HFFc6 (cell line): ENCODE measurements at places on chromosomes 2 and 18.

DNA sequence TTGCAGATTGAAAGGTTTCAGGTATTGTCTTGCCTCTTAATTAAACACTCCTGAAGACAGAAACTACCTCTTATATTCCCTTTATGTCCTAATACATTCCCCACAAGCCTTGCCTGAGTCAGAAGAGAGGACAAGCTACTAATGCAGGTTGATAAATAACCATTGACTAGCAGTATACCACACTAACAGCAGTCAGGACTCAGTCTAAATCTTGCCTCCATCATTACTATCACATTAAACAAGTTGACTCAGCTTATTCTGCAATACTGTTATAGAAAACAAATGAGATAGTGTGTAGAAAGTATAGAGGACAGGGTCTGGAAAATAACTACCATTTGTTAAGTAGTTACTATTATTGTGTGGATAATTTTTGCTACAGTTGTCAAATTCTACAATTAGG, 63.8 kb downstream of the TTC21B start:
- no peak for DNase-seq

DNA sequence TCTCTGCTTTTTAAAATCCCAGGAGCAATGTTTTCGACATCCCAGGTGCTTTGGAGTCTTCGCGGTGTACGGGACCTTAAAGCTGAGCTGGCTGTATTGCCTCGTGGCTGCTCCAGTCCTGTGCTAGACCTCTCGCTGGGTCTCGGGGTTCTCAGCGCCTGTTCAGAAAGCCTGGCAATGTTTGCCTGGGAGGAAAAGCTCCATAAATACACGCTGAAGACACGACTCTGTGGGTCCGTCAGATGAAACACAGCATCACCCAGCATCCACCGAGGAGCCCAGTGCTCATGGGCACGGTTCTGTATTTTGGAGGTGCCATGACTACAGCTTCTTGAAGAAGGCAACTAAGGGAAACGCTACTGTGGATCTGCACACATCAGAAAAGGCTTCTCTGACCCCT, 21.6 kb downstream of the MBP start:
- no peak for DNase-seq

DNA sequence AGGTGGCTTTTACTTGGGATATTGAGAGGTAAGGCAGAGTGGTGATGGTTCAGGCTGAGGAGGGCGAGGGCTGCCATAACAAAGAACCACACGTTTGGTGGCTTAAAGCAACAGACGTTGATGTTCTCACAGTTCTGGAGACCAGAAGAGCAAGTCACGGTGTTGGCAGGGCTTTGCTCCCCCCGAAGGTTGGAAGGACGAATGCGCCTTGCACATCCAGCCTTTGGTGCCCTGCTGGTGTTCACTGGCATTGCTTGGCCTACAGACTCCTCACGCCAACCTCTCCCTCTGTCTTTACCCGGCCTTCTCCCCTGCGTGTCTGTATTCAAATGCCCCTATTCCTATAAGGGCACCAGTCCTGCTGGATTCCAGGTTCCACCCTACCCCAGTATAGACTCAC, 125.4 kb downstream of the TPO start:
- peak; percentile 57 for DNase-seq

- DNase-seq: no peak
Observed at GRCh38 chr2:45899926-45900325, 248.5 kb downstream of the PRKCE start.

DNA sequence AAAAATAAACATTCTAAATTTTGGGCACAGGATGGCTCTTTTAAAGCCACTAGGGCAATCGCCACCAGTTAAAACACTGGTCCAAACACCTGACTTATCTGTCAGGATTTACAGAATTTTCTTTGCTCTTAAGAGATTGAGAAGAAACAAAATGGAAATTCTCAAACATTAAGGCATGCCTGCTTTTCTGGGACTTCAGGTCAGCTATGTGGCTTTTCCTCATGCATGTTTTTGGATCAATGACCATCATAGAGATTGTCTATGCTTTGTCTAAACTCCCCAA, 112.7 kb downstream of the SMAD2 start:
- no peak for DNase-seq

DNA sequence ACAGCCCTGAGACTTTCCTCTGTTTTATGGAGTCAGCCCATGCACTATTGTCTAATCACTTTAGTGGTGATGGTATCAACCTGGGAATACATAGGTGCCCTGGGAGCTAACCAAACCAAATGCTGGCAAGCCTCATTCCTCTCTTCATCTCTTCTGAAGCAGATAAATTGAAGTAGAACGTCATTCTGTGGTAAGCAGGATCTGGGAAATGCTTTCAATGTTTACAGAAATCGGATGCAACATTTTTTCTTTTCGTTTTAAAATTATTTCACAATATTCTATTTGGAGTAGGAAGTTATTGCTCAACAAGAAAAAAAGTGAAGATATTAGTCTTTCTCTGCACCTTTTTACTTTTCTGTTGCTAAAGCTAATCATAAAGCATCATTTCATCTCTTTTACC, 114.2 kb downstream of the RBMS1 start:
- peak; percentile 69 for DNase-seq

GRCh38 chr2:127125821-127126220, 18.9 kb upstream of the BIN1 start:
- DNase-seq: no peak

- no peak for DNase-seq
Observed at GRCh38 chr18:7616661-7617060, 49.5 kb downstream of the PTPRM start.

GRCh38 chr2:24830786-24831185, 37.6 kb downstream of the CENPO start:
- DNase-seq: no peak

DNA sequence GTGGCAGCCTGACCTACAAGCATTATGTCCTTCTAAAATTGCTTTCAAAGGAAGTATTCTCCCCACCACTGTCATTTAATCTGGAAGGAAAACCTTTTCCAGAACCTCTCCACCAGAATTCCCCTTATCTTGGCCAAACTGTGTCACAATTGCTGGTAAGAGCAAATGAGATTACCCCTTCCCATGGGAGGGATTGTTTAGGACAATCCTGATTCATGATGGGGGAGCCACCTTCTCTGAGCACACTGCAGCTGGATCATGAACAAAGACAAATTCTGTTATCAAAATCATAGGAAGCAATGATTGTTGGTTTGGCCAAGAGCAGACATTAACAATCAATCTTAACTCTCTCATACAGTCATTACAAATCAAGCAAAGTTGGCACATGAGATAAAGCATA, 18.1 kb upstream of the ATOH8 start:
- no peak for DNase-seq

DNA sequence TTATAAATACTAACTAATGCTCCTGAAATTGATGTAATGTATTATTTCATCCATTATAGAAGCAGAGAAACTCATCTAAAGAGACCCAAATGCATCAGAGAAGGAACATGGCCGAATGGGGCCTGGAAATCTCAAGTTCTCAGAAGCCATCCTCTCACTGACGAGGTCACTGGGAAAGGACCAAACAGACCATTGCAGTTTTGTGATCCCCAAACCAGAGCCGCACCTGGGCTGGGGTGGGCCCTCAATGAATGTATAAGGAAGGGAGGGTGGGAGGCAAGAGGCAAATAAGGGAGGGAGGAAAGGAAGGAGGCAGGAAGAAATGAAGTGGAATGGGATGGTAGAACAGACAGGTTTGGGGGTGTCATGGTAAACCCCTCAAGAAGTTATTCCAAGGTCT, 245.3 kb upstream of the ID2 start:
- no peak for DNase-seq

DNA sequence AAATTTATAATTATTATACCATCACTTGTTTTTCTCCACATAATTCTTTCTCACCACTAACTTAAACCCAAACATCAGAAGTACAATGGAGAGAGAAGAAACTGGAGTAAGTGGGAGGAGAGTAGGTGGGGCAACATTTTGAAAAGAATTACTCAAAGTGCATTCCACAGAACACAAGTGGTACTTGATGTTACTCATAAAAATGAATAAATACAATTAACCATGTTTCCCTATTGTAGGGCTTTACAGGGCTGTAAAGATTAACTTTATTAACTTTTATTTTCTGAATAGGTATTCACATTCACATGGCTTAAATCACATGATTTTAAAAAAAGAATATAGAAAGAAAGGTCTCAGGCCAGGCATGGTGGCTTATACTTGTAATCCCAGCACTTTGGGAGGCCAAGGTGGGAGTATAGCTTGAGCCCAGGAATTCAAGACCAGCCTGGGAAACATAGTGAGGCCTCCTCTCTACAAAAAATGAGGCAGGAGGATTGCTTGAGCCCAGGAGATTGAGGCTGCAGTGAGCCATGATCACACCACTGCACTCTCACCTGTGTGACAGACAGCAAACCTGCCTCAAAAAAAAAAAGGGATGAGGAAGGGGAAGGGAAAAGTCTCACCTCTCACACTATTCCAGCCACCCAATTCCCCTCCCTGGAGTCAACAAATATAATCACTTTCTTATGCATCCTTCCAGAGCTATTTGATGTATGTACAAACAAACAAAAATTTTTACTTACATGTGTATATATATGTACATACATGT, 47.1 kb downstream of the KCNG3 start:
- DNase-seq: no peak

GRCh38 chr18:50094221-50094773, 100.7 kb downstream of the MYO5B start:
- DNase-seq: no peak

DNA sequence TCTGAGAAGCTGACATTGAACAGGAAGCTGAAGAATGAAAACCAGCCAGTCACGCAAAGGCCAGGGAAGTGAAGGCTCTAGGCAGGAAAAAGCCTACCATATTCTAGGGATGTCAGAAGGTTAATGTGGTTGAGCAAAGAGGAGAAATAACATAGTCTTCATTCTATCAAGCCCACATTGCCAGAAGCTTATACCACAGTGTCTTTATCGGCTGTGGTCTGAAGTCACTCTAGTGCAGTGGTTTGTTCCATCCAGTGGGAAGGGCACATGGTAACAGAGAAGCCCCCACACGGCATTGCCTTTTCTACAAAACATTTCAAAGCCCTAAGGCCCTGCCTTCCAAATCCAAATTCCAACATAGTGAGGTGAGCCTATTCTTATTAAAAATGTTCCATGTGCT, 311.3 kb downstream of the TNS1 start:
- no peak for DNase-seq

DNA sequence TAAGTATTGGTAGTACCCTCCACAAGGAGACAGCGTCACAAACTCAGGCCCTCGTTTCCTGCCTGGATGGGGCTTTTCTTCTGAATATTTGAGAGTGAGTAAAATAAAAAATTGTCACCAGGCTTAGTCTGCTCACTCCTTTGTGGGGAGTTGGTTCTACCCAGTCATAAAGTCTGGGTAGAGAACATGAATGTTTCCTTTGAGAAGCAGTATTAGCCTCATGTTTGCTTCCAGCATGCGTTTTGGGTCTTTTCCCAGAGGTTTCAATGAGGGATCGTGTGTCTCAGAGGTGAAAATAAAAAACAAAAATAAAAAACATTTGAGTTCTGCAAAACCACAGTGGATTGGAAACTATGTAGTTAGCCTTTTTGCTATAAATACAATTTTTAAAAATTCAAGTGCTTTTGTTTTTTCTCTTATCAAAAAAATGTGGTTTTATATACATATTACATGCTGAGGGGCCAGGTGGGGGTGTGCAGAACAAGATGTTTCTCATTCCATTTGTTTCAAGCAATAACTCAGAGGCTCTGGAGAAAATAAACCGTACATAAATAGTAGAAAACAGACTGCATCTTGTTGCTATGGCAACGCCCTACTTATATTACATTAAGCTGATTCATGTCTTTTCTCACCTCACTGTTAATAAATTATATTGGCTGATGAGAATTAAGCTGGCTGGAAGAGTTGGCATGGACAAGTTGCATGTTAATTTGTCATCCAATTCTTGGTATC, 225.4 kb upstream of the FBXO11 start:
- peak; percentile 40 for DNase-seq

DNA sequence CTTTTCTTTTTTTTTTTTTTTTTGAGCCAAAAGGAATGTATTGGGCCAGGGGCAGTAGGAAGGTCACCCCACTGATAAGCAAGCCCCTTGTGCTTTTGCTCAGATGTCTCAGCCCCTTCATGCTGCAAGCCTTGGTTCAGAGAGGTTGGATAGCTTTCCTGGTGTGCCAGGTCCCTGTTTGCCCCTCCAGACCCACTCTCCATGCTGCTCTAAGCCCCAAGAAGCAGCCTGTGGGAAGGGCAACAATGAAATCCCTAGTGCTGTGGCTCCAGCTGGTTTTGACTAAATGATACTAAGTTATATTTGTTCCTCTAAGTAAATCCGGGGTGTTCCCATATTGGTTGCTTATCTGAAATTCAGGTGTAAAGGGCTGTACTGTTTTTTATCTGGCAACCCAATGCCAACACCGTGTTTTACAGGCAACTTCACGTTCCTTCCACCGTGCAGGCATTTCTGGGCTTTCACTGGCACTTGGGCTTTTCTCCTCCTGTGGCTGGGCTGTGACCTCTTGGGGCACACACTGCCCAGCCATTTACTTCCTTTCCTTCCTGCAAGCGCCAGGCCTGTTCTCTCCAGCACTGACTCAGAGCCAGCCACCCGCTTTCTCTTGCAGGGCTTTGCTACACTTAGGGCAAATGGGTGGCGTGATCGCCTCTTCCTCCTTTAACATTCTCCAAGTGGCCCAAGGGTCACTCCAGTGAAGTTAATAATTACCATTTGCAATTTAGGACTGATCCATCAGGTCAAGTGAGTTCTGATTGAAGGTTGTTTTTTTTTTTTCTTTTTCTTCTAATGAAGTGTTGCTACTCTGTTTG, 21.6 kb downstream of the MERTK start:
- no peak for DNase-seq

DNA sequence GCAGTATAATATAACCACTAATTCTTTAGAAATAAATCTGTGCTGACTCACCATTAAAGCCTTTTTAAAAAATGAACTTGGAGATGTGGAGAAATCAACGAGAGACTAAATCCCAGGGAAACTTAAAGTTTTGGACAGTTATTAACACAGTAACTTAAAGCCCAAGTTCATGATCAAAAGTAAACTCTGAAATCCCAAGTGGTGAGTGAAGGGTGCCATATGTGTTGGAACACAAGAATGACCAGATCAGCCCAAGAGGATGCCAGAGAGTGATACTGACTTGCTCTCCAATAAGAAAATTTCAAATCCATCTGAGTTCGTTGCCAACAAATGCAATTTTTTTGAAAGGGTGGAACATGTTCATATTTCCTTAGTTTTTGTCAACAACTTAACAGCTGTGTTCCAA, 838.1 kb upstream of the ACVR2A start:
- no peak for DNase-seq

- DNase-seq: no peak
Observed at GRCh38 chr18:62332431-62332830, 7.3 kb downstream of the TNFRSF11A start.

GRCh38 chr18:21134895-21135294, 23.3 kb upstream of the ROCK1 start:
- peak; percentile 5 for DNase-seq
